ENCODE measurements at places on chromosomes 4 and X. TPM values are rescaled to one million over a fixed set of nuclear protein-coding genes. Genes with fewer than 3 reads are reported as not detected.

CT45A7 gene
- total RNA-seq: not detected

ATP1B4 gene
- total RNA-seq: not detected

TIMM8A gene
- 1.2 TPM for total RNA-seq

NSUN7 gene
- total RNA-seq: 2.1 TPM

FAAH2 gene
- 12.0 TPM for total RNA-seq
